ENCODE measurements at places on chromosomes 11 and 22.

DNA sequence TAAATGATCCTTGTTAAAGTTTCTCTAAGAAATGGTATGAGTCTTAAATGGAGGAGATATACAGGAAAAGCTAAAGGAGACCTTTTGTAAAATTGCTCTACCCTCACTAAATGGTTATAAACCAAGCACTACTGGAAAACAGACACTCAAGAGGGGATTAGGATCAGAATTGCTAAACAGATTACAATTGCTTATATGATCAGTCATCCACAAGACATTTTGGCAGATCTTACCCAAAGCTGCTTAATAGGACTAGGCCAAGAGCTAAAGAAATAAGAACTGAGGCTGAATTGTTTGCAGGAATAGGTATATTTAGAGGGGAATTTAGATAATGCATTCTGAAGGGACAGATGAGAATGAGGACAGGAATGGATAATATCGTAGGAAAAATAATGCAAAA lies 9.5 kb downstream of the HARBI1 start:
- no peak for DNase-seq

DNA sequence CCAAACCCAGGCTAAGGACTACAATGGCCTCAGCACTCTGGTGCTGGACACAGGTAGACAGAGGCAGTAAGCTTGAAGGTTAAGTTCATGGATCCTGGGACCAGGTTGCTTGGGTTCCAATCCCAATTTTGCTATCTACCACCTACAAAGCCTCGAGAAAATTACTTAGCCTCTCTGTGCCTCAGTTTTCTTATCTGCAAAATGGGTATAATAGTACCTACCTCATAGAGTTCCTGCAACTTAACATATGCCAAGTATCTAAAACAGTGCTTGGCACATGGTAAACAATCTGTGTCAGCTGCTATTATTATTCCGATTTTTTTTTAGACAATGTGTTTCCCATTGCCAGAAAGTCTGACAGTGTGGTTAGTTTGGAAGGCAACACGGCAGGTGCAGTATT lies 37.5 kb downstream of the SYN3 start:
- no peak for DNase-seq

DNA sequence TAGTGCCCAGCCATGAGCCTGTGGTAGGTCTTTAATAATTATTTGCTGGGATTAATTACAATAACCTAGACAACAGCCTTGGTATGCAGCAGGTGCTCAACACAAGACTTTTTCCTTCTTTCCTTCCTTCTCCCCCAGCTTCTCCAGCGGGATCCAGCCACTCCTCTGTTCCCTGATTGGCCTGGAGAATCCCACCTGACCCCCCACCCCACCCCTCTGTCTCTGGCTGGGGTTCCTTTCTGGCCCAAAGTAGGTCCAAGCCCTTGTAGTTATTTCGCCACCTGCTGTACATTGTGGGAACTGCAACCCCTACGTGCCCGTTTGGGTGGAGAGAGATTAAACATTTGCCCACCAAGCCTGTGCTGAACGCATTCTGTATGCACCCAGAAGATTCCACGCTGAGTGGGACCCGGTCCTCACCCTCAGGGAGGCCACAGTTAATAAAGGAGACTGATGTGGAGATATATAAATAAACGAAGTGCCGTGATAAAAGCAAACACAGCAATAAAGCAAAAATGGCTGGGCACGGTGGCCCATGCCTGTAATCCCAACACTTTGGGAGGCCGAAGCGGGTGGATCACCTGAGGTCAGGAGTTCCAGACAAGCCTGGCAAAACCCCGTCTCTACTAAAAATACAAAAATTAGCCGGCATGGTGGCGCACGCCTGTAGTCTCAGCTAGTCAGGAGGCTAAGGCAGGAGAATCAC lies 32.1 kb upstream of the DGKZ start:
- DNase-seq, result peak; percentile 46

DNA sequence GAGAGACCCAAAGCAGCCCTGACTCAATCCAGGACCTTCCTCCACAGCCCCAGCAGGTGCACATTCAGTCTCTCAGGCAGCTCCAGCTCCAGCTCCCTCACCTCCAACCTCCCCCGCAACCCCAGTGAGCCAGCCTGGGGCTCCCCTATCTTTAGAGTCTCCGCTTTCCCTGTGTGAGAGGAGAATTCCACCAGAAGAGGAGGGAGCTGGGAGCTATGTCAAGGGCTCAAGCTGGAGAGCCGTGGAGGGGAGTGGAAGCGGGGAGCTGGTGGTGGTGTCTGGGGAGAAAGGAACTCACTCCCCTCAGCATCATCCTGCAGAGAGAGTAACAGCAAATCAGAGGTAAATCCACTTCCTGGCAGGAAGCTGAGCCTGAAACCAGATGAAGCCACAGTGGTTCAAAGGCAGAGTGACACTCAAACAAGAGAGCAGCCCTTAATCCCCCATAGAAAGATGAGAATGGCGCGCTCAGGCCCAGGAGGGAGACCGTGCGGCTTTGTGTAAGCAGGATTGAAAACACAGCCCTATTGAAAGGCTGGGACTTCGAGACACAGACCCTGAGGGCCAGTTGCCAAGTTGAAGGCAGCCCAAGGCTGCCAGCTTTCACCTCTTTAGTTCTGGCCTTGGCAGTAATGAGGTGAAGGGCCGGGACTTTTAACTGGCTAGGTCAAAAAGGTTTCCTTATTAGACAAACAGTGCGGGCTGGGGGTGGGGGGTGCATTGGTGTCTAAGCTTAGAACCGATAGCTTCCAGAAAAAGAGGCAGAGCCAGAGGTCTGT lies 21.4 kb upstream of the CDON start:
- no peak for DNase-seq

DNA sequence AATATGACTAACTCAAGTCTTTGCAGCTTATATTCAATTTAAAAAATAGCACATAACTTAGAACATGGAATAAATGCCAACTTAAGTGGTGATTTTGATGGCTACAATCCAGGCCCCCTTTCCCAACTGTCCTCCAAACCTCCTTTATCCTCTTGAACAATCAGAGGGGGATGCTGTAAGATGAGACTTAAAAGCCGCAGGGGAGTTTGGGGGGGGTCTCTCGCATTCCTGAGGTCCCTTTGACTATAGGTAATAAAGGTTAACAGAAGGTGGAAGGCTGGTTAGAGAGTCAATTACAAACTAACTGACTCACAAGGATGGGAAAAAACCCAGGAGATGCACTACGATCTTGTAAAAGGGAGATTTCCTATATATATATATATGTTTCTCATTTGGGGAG lies 101.8 kb downstream of the KIRREL3 start:
- no peak for DNase-seq

GRCh38 chr22:20434264-20434751 lies 3.3 kb downstream of the SCARF2 start:
- no peak for DNase-seq

DNA sequence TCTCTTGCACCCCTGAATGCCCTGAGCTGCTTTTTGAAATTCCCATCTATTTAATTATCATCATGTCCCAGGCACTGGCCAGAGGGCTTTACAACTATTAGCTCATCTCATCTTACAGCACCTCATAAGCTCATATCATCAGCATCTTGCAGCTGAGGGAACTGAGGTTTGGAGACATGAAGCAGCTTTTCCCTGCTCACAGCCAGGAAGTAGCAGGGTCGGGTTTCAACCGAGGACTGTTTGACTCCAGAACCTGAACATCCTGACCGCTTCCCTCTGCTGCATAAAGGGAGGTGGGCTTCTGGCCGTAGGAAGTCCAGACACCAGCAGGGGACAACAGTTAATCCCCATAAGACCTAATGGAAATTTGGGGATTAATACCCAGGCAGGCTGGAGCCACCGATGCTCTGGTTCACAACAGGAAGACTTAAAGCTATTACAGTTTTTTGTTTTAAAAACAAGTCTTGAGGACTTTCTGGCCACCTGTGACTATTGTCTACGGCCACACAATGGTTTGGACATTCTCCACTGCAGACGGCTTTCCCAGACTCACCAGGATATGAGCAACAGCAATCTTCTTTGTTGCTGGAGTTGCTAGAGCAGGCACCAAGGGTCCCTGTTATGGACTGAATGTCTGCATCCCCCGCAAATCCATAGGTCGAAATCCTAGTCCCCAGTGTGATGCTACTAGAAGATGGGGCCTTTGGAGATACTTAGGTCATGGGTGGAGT lies 47.4 kb downstream of the CHST1 start:
- DNase-seq, result no peak

DNA sequence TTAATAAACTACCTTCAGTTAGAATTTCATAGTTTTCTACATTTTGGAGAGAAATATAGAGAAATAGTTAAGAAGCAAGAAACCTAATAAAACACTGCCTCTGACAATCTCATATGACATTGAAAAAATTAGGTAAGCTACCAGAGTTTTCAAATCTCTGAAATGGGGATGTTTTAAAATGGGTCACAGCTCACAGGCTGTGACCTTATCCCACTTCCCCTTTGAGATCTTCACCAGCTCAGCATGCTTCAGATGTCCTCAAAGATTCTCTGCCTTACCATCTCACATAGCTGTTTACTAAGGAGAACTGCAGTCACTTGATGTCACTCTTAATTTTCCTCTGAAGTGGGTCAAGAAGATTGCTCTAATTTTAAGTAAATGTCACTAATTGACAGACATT lies 717.8 kb downstream of the JRKL start:
- no peak for DNase-seq

GRCh38 chr11:58659910-58660570 lies 37.6 kb downstream of the CNTF start:
- no peak for DNase-seq

GRCh38 chr11:3903207-3903896 lies 47.9 kb downstream of the STIM1 start:
- DNase-seq, result no peak

DNA sequence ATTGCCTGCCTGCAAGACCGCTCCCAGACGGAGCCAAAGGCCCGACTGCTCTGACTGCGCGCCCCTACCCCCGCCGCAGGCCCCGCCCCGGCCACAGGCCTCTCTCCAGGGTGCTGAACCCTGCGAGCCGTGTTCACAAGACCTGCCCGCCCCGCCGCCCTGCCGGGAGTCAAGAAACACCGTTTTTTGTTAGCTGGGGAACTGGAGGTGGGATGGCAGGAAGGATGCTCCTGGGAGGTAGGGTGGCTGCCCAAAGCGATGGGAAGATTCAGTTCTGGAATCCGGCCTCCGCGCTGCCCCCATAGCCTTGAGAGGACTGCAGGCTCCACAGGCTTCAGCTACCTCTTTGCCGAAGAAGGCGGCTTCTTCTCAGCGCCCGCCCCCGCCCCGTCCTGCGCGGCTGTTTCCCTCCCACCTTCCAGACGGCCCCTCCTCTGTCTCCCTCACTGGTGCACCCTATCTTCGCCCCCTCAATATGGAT lies 2.7 kb upstream of the PDE2A start:
- peak; percentile 30 for DNase-seq

DNA sequence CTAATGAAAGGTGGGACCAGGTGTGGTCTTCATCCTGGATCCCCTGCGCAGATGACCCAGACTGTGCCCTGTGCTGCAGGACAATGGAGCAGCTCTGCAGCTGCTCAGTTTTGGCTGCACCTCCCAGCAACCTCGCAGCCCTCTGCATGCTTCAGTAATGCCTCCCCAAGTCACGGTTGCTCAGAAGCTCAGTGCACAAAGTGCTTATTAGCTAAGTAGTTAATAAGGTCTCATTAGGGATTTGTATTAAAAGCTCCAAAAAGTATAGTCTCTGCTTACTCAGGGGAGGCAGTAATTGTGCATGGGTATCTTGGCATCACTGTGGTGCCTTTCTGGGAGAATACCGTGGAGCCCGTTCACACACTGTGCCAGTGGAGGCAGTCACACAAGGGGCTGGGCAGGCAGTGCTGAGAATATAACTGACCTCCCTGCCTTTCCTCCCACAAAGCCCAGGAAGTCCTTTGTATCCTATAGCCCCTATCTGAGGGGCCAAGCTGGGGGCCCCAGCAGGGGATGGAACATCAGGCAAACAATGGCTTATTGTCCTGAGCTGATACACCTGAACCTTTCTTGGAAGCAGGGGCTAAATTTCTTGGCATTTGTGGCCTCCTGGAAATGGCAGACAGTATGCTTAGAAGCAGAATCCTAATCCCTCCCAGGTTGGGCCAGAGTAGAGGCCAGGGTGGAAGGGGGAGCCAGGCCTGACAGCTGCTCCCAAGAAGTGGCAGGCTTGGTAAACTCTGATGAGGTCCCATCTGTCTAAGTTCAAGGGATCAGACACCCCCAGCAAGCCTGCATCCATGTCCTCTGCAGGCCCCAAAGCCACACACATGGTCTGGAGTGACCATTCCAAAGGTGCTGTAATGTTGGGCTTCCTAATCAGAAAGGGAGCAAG lies 125.5 kb upstream of the PARVA start:
- DNase-seq, result no peak

- DNase-seq, result no peak
These were observed 703.3 kb downstream of the NELL1 start for GRCh38 chr11:21372672-21373071.

GRCh38 chr11:108536783-108537182 lies 38.6 kb upstream of the POGLUT3 start:
- no peak for DNase-seq

DNA sequence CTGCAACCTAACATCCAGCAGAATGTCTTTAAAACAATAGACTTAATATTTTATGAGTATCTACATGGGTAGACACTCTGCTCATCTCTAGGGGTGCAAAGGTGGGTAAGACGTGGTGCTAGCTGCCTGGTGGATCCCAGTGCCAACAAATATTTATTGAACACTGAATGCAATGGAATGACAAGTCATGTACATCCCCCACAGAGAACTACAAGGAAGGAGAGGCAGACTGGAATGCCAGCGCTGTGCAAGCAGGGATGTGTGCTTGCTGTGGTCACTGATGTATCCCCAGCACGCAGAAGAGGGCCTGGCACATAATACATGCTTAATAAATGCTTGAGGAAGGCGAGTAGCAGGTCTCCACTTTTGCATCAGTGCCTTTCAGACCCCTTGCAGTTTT lies 61.9 kb downstream of the CD6 start:
- no peak for DNase-seq

DNA sequence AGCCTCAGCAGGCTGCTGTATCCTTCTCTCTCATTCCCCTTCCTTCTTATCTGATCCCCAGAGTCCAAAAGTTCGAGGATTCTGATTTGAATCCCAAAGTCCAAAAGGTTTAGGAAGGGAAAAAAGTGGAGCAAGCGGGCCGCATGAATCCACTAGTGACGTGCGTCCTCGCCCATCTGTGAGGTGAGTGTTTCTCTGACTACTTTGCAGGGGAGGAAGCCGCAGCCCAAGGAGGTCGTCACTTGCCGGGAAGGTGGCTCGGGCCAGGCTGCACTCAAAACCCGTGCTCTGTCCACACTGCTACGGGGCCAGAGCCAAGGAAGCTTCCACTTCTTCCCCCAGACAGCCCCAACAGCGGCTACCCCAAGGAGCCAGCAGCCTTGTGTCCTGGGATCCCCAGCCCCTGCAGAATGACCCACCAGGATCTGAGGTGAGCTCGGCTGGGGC lies 16.3 kb downstream of the SLC25A18 start:
- no peak for DNase-seq

DNA sequence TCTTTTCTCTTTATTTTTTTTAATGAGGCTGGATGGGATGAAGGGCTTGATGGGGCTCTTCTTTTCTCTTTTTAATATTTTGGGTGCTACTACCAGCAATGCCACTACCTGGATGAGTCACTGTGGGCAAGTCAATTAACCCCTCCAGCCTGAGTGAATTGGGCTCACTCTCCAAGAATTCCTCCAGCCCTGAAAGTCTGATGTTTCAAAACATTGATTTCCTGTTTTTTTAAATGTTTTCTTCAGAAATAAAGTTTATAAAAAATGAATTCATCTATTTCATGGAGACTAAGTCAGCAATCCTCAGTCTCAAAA lies 812 bp upstream of the OR5A2 start:
- no peak for DNase-seq

Measured in stimulated activated CD4-positive, alpha-beta T cell treated with anti-CD3 and anti-CD28 coated beads, Interleukin-15, amount 100 ng/mL, for 1 hour (primary cell).